Amygdala (tissue), 56 donors: ENCODE measurements at places on chromosomes 3 and 15.

- no peak for DNase-seq
These were observed 308.5 kb downstream of the ROBO2 start for GRCh38 chr3:77348244-77348855.

DNA sequence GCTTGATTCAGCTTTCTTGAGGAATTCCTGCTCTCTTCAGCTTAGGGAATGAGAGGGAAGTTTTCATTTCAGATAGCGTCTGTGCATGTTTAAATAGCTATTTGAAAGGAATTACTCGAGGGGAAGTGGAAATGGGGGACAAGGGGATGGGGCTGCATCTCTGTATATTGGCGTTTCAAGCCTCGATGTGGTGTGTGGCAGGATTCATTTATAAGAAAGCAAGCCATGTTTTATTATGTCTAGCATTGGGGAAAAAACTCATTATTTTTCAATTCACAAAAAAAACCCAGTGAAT, 1.0 kb downstream of the ATP2C1 start:
- no peak for DNase-seq

DNA sequence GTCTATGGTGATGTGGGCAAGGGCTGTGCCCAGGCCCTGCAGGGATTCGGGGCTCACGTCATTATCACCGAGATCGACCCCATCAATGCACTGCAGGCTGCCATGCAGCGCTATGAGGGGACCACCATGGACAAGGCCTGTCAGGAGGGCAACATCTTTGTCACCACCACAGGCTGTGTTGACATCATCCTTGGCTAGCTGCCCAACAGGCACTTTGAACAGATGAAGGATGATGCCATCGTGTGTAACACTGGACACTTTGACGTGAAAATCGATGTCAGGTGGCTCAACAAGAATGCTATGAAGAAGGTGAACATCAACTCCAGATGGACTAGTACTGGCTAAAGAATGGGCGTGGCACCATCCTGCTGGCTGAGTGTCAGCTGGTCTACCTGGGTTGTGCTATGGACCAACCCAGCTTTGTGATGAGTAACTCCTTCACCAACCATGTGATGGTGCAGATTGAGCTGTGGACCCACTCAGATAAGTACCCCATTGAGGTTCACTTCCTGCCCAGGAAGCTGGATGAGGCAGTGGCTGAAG, 6.1 kb upstream of the USP8 start:
- no peak for DNase-seq

DNA sequence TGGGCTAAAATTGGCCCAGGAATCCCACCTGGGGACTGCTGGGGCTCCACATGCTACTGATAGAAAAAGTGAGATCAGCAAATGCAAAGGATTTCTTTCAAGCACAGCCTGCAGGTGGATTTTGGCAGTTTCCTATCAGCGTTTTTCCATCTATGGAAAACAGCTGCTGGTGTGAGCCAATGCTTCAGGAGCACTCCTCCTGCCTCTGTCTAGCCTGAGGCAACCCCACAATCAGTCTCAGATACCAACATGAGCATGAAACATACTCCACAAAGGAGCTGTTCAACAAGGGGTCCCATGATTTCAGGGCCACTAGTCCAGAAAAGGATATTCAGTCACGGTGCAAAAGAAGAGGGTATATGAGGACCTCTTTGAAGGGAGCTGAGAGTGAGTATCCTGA, 311.5 kb upstream of the THBS1 start:
- DNase-seq = no peak

DNA sequence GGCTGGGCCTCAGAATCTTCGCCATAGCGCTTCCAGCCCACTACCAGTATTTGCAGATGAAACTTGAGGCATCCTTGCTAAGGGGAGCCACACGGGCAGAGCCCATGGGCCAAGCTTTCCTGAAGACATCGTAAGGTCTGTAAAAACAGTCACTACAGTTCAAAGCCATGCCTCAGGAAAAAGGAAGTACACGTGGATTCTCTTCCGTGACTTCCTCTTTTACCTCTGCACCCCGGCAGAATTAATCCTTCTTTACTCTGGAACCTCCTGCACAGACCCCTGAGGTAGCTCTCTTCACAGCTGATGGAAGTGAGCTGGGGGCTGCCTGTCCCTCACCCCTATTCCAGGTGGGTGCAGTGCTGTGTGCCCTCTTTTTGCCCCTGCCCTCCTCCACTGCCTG, 129.2 kb downstream of the CHDH start:
- no peak for DNase-seq
